ENCODE measurements at places on chromosomes 5 and 9. TPM values are rescaled to one million over a fixed set of nuclear protein-coding genes. Genes with fewer than 3 reads are reported as not detected.

Gene PCSK5
- total RNA-seq: 28.2 TPM

Gene GPR150
- total RNA-seq: 0.28 TPM

Gene CKMT2
- 2.8 TPM for total RNA-seq

Gene FAM78A
- total RNA-seq: 8.4 TPM

Gene MRPS27
- total RNA-seq: 84.8 TPM

Gene SPINK7
- total RNA-seq: not detected

Gene LRRC26
- 0.77 TPM for total RNA-seq

Gene CTXN3
- not detected for total RNA-seq
